Fibroblast of skin of scalp (primary cell): ENCODE measurements at places on chromosomes 7 and 10.

GRCh38 chr10:114823077-114823463, 1.5 kb downstream of the FHIP2A start:
- DNase-seq, result no peak

- peak; percentile 84 for DNase-seq
These were observed 1.3 kb downstream of the SEMA3D start for GRCh38 chr7:85185424-85186082.

GRCh38 chr10:23496727-23497126, 57.9 kb downstream of the OTUD1 start:
- no peak for DNase-seq

DNA sequence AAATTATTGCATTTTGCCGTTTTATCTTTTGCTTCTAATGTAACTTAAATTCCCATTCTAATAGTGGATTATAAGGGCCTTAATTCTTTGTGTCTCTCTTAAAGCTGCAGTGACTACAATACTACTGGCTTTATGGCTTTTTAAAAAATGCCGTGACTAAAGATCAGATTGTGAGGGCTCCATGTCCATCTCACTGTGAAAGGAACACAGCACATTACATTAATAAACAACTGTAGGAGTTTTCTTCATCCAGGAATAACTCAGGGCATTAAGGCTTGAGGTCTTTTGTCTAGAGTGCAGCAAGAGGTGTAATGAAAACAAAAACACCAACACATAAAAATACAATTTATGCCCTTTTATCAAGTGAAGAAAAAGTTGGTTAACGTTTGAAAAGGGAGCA, 205.3 kb downstream of the SKAP2 start:
- DNase-seq, result no peak

- no peak for DNase-seq
These were observed 630.2 kb upstream of the LRRTM3 start for GRCh38 chr10:66295602-66296001.

GRCh38 chr7:50363327-50364060, 59.0 kb downstream of the IKZF1 start:
- no peak for DNase-seq

DNA sequence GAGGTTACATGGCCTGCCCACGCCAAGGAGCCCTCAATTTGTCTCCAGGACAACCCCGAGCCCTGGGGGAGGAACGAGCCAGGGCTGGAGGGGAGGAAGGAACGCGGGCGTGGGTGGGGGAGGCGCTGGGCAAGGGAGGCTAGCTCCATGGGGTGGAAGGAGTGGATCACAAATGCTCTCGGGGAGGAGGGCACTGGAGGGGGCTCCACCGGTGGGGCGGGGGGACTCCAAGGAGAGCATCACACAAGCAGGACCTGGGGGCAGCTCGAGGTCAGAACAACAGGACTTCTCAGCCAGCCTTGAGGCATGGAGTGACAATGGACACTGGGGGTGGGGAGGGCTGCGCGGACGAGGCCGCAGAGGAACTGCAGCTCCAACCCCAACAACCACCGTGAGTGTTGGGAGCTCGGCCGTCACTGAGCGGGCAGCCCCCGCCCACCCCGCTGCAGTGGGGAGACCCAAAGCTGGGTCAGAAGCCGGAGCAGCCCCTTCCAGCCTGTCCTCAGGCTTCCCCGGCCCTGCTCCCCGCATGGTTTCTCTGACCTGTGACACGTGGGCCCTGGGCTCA, 41.1 kb downstream of the STK32C start:
- DNase-seq, result no peak

- no peak for DNase-seq
These were observed 247.3 kb upstream of the HPS1 start for GRCh38 chr10:98694014-98694413.

DNA sequence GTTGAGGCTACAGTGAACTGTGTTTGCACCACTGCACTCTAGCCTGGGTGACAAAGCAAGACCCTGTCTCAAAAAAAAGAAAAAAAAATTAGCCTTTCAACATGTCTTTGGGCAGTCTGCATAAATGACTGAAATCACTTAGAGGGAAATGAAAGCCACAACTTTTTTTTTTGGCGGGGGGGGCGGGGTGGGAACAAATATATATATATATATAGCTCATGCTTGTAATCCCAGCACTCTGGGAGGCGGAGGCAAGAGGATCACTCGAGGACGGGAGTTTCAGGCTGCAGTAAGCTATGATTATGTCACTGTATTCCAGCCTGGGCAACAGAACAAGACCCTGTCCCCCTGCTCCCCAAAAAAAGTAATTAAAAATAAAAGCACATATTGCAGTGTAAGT, 23.4 kb upstream of the MICU1 start:
- DNase-seq, result no peak

DNA sequence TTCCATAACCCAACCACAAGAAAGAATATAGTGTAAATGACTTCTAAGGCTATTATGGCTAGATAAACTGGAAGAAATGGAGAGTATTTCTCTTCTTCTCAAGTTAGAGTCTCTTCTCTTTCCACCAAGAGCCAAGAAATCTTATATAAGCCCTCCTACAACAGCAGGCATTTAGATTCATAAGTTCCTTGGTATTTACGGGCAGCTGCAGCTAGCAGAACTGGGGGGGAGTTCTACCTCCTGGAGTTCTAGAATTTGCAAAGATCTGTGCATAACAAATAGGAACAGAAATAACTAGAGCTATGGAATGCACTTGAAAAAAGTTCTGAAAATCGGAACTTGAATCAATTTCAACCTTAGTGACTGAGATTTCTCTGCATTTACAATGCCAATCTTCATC, 715.2 kb upstream of the GRM3 start:
- DNase-seq, result no peak

- DNase-seq, result peak; percentile 76
These were observed 14.5 kb downstream of the FAM24B start for GRCh38 chr10:122864901-122865300.

GRCh38 chr10:101529725-101530553, 58.1 kb downstream of the POLL start:
- no peak for DNase-seq

DNA sequence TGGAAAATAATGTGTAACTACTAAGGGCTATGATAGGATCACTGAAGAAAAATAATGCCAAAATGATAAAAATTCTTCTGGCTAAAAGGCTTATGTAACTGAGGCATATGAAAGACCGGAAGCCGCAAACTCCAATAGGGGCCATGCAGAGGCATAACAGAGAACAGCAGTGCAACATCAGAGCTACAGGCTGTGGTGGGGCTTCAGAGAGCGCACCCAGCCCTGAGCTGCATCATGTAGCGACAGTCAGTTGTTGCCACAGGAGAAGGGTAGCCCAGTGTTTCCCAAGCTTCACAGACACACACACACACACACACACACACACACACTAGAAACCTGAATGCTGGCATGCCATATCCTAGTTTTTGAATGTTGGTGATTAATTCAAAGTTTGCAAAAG, 9.3 kb downstream of the LLCFC1 start:
- DNase-seq, result no peak

GRCh38 chr10:49228677-49229076, 40.5 kb upstream of the TMEM273 start:
- DNase-seq, result no peak

DNA sequence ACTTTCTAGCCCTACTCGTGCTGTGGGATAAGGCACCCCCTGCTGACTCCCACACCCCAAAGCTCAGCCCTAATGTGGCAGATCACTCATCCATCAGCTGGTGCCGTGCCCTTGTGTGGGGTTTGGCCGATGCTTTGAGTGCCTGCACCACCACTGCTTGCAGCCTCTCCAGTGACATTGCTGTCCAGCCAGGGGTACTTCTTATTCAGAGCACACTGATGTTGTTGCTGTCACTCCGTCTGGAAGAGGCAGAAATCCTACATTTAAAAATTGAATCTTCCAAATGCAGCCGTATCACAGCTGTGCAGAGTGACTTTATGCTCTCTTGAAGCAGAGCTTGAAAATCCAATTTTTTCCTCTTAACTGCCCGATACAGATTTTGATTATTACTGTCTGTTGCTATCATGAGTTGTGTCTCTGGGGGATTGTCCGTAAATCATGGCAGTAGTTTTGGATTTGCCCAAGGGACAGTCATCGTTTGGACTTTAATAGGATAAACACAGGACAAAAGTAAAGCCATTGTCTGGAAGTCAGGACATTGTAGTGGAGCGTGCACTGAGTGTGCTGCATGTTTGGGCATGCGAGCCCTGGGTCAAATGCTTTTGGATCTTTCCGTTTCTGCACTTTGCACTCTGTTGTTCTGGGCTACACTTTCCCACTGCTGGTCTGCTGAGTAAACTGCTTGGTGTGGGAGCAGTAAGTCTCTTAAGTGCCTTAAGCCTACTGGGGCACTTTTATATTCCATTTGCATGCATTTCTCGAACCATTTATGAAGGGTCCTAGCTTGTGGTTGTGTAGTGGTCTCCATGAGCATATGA, 128.2 kb downstream of the DOCK1 start:
- DNase-seq, result no peak

DNA sequence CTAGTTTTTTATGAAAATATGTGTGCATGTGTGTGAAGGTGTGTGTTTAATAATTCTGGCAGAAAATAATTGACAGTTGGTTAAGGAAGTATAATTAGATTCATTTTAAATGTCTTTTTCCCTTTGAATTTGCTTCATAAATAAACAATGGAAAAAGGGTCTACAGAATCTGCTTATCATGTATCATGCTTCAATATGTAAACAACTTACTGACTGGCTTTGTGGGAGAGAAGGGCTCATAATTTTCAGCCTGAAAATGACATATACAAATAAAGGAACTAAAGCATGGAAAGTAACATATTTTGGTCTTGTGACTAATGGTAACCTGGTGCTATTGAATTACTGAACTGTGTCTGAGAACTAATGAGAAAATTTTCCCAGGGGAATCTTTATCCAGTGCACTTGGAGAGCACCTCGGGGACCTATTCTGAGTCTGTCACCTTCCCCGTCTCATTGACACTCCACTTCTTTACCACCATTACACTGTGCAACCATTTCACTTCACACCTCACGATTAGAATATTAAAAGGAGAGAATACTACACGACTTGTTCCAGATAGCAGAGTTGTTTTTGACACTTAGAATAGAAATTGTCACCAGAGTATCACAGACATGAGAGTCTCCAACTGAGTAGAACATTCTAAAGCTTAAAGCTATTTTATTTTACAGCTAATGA, 298.6 kb downstream of the TFEC start:
- DNase-seq, result no peak

GRCh38 chr7:9240001-9240400, 806.6 kb downstream of the NXPH1 start:
- peak; percentile 42 for DNase-seq

GRCh38 chr7:46492466-46492865, 571.4 kb upstream of the IGFBP3 start:
- no peak for DNase-seq

- DNase-seq, result no peak
These were observed 4.7 kb downstream of the SUN1 start for GRCh38 chr7:837001-837400.

GRCh38 chr7:149885191-149886017, 11.6 kb downstream of the ATP6V0E2 start:
- DNase-seq, result no peak

GRCh38 chr7:17600340-17600752, 301.9 kb downstream of the AHR start:
- peak; percentile 97 for DNase-seq

DNA sequence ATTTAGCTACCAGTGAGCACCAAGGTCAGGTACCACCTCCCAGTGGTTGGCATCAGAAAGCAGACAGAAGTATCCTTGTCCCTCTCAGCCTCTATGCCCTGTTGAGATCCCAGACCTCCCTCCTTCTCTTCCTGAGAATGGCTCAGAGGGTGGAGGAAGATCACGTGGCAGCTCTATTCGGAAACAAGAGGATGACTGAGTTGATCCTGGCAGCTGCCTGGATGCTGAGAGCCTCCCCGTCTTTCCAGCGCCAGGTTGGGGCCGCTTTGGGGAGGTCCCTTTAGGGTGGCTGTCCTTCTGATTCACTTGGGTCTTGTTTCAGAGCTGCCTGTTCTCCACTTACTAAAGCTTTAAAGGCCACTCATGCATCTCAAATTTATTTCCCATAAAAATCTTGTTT, 36.9 kb upstream of the NPFFR1 start:
- DNase-seq, result no peak

DNA sequence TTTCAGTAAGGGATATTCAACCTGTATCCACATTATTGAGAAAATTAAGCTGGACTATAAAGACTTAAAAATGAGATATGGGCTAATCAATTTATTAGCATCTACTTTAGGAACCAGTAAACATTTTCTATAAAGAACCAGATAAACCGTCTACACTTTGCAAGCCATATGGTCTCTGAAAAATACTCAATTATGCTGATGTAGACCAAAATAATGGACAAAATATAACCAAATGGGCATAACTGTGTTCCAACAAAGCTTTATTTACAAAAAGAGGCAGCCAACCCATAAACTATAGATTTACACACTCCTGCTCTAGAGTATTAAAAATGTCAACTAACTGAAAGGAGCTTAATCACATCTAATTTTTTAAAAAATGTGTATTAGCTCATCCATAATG, 42.3 kb downstream of the TNPO3 start:
- no peak for DNase-seq

DNA sequence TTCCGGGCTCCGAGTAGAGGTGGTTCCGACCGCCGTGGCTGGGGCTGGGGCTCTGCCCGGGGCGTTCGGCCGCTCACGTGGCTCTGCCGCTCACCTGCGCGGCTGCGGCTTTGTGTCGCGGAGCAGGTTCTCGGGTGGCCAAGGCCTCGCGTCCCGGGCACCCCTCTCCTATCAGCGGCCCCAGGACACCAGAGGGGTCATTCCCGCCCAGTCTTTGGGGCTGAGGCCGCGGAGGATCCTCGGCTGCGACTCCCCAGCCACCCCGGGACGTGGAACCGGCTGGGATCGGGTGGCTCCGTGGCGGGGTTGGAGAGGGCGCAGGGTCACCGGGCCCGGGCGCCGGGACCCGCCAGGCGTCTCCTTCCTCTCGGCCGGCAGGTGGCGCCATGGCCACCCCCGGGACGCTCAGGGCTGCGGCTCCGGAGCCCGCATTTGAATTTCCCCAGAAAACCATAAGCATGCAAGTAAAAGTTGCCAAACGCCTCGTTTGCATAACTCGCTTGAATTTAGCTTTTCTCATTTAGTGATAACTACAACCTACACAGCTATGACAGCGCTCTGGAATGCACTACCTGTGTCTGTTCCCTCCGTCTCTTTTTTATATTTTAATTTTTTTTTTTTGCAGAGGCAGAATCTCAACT, 1.2 kb downstream of the COL26A1 start:
- DNase-seq, result peak; percentile 68

GRCh38 chr7:37390114-37390513, 58.5 kb downstream of the ELMO1 start:
- DNase-seq, result no peak

DNA sequence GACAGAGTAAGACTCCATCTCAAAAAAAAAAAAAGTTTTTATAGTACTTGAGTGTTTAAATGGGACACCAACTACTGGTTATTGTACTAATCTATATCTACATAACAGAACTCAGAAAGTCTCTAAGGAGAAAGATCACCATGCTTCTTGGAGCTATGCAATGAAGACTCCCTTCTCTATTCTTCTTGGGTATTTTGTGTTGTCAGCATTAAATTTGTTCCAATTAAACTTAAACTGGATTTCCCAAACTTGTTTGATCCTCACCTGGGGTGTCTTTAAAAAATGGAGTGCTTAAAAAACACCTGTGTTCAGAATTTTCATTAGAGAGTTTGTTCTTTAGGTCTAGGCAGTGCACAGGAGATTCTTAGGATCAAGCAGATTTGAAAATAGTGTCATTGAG, 536.0 kb downstream of the GATA3 start:
- no peak for DNase-seq
